ENCODE measurements at places on chromosomes 16 and 17.

DNA sequence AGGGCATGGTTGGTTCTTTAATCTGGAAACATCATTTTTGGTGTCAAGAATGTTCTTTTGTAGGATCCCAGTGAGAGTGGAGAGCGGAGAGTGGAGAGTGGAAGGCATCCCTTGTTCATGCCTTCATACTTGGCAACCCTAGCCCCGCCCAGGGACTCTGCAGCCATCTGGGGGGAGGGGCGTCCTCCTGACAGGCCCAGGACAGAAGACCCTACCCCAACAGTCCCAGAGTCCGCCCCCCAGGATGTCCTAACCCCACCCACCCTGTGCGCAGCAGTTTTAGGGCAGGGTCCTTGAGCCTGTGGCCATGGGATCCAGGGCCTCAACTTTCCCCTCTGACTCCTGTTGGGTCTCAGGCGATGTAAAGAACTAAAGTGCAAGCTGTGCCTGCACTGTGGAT, 4.5 kb downstream of the SLC26A11 start:
- no peak for DNase-seq

DNA sequence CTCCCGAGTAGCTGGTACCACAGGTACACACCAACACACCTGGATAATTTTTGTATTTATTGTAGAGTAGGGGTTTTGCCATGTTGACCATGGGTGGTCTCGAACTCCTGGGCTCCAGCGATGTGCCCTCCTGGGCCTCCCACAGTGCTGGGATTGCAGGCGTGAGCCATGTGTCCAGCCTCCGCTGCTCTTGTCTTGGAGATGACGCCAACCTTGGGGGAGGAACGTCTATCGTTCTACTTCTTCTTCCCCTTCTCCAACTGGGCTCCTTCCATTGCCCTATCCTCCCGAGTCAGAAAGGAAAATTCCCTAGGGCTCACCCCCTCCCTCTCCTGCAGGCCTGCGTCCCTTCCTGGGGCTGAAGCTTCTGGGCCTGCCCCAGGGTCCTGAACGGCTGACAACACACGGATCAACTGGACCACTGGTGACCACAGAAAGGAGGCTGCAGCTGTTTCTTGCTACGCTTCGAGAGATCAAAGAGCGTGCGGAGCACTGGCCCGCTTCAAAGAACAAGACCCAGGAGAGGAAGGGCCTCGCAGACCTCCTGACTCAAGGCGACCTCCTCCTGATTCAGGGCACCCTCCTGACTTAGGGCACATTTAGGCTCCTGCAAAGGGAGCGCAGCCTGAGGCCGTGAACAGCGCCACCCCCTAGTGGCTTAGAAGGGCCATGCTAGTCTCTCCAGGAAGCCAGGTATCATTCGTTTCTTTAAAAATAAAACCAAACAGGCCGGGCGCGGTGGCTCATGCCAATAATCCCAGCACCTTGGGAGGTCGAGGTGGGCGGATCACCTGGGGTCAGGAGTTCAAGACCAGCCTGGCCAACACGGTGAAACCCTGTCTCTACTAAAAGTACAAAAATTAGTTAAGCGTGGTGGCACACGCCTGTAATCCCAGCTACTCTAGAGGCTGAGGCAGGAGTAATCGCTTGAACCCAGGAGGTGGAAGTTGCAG, 48.5 kb upstream of the HELZ start:
- DNase-seq, result peak; percentile 77

- DNase-seq, result no peak
Observed at GRCh38 chr16:68782198-68783174, 45.4 kb downstream of the CDH1 start.

GRCh38 chr16:89637379-89637778, 20.1 kb downstream of the CHMP1A start:
- DNase-seq, result no peak

DNA sequence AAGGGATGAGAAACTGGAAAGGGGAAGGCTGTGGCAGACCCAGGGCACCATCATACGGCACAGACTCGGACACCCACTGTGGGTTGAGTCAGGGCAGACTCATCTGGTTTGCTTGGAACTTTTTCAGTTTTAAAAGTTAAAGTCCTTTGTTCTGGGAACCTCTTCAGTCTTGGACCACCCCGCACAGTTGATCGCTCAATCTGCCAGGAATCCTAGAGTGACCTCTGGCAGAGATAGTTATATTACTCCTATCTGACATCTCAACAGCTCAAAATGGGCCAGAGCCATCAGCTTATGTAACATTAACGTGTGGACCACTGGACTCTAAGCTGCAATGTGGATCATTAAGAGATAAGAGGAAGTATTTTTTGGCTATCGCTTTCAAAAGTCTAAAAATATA, 164.3 kb downstream of the ABCA8 start:
- no peak for DNase-seq

GRCh38 chr17:17590883-17591354, 589 bp downstream of the PEMT start:
- DNase-seq, result no peak

GRCh38 chr17:75832652-75833400, 11.4 kb downstream of the UNC13D start:
- peak; percentile 50 for DNase-seq

DNA sequence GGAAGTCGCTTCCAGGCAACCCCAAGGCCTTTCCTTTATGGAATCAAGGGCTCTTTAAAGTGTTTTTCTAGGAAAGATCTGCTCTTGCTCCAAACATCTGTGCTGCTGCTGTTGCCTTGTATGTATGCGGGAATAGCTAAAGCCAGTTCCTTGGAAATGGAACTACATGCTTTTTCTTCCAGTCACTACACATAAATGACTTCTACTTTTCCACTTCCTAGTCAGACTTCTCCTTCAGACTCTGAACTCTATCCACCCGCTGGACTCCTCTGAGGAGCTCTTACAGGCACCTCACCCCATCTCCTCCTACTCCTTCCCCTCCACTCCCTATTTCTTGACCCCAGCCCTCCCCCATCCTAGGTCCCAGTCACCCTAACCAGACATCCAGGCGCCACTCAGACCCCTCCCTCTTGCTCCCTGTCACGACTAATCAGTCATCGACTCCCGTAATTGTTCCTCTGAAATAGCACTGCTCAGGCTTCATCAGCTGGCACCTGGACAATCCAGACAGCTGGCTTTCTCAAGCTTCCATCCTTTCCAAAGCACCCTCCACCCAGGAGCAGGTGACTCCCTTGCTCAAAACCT, 15.0 kb upstream of the PEMT start:
- DNase-seq, result no peak

GRCh38 chr17:17710728-17711541, 29.7 kb downstream of the RAI1 start:
- no peak for DNase-seq

DNA sequence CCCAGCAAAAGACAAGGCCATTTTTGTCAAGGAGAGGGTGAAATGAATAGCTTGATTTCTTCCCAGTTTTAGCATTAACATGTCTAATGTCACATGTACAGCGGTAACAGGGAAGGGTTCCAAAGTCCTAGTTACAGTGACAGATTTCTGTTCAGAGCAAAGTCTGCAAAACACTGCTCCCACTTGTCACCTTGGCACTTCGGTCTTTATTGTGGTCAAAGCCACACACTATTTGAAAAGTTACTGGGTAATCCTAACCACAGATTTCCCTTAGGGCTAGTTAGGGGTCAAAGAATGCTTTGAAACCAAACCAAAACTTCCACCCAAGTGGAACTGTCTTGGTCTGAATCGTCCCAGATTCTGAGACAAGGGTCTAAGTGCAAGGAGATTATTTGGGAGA, 455.6 kb downstream of the HS3ST3B1 start:
- DNase-seq, result no peak

GRCh38 chr17:78132084-78132676, 1.6 kb downstream of the TMC8 start:
- peak; percentile 79 for DNase-seq

- DNase-seq, result no peak
Observed at GRCh38 chr17:13749891-13750235, 148.1 kb upstream of the HS3ST3A1 start.

- DNase-seq, result no peak
Observed at GRCh38 chr17:64205804-64206203, 57.3 kb downstream of the TEX2 start.

DNA sequence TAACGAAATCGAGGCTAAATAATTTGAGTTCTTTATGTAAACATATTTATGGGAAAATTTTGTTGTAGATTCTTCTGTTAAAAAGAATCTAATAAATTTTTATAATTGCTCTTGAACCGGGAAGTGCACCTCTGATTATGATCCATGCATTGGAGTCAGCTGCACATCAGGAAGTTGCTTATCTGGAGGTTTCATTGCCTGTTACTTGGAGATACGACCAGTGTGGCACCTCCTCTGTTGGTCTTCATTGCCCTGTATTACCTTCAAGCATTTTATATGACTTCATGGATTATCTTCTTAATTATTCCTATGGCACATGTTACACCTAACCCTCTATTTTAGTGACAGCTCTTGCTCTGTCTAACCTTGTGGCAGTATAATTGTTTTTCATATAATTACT, 312.6 kb upstream of the TBX2 start:
- DNase-seq, result no peak

- DNase-seq, result no peak
Observed at GRCh38 chr16:27759301-27759871, 209.4 kb downstream of the KATNIP start.

- DNase-seq, result no peak
Observed at GRCh38 chr16:35752012-35752772, 2292.8 kb downstream of the TP53TG3F start.

DNA sequence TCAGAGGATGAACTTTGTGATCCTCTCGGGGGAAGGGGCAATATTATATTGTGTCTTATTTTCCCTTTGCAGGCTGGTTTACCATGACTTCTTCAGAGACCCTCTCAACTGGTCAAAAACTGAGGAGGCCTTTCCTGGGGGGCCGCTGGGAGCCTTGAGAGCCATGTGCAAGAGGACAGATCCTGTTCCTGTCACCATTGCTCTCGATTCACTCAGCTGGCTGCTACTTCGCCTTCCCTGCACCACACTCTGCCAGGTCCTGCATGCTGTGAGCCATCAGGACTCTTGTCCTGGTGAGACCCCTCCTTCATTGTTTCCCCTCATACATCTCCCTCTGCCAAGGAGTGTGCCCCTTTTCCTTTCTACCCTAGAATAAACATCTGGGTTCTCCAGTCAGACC, 2.5 kb downstream of the ELP5 start:
- no peak for DNase-seq

DNA sequence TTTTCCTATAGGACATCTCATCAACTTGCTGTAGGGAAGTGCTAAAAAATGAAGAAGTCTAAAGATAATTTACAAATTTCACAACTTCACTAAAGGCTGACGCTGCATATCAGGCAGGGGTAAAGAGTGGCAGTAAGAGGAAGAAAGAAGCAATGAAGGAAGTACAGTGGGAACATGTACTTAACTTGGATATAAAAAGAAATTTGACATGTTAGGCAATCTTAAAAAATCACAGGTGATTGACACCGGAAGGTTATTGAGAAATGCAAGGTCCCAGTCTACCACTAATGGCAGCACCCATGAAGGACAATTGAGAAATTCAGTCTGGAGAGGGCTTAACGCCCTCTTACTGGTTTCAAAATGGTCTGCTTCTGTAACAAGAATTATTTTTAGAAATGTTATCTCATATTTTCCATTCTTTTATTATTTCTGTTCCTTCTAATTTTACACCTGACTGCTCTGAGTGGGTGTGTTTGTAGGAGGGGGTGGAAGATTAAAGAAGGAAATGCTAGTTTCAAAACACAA, 358.1 kb downstream of the KCNJ2 start:
- DNase-seq, result no peak

DNA sequence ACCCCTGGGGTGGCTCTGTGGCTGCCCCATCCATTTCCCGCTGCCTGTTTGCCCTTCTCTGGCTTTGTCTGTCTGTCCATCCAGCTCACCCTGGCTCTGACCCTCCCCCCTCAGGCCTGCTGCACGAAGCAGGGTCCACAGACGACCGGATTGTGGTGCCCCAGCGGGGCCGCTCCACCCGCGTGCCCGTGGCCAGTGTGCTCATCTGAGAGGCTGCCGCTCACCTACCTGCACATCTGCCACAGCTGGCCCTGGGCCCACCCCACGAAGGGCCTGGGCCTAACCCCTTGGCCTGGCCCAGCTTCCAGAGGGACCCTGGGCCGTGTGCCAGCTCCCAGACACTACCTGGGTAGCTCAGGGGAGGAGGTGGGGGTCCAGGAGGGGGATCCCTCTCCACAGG, 761 bp upstream of the LAT start:
- peak; percentile 22 for DNase-seq

- DNase-seq, result no peak
Observed at GRCh38 chr17:63592797-63593196, 7.9 kb upstream of the TACO1 start.

GRCh38 chr16:88003736-88004135, 52.5 kb downstream of the BANP start:
- DNase-seq, result no peak

GRCh38 chr17:27506348-27507218, 50.3 kb downstream of the KSR1 start:
- DNase-seq, result no peak

GRCh38 chr17:80424878-80425765, 10.2 kb downstream of the ENDOV start:
- no peak for DNase-seq

DNA sequence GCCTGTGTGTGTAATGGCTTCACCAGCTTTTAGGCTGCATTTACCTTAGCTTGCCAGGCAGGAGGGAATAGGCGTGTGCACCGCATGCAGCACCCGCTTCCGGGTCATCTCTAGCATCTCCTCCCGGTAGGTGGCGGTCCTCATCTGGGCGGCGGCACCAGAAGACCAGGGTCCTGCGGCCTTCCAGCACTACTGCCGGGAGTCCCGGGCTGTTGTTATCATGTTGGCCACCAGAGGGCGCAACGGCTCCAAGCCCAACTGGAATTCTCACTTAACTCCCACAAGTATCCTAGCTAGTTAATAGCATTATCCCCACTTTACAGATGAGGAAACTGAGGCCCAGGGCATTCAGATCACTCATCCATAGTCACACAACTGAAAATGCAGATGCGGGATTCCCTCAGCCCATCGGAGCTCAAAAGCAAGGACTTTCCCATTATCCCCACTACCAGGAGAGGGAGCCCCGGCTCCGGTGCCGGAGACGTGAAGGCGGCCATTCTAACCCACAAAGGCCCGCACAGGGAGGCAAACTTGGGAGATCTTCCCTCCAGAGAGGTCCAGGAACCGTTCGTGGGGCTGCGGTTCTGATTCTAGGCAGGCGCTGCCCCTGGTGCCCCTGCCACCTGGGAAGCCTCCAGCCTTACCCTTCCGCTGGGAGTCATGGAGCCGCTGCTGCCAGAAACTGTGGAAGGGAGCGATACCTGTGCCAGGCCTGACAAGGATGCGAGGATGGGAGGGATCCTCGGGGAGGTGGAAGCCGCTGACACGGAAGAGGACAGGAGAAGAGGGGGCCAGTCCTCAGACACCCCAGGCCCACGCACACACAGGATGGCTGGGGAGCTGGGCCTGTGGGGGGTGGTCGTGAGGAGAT, 23.9 kb downstream of the LGALS9 start:
- peak; percentile 73 for DNase-seq

DNA sequence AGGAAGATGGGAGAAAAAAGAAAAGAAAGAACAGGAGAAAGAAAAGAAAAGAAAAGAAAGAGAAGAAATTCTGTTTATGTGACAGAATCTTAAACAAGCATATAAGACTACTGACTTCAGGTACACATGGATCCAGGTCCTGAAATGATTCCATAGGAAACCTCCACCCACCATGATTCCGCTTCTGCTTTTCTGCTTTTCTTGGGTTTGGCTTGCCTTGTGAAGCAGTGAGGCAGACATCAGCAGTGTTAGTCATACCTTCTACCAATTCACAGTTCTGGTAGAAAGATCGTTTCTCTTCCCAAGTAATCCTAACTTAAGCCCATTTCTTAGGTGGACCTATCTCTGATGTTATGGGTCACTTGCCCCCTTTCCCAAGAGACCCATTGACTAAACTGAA, 660.1 kb upstream of the RBFOX1 start:
- no peak for DNase-seq

GRCh38 chr17:64226132-64226531, 36.9 kb downstream of the TEX2 start:
- no peak for DNase-seq

GRCh38 chr17:42270596-42270995, 5.6 kb downstream of the STAT5B start:
- no peak for DNase-seq

All from CD4-positive, alpha-beta T cell treated with Interleukin-6 for 4 hours (primary cell).